ENCODE measurements at places on chromosomes 5 and 9.

- DNase-seq: no peak
Observed at GRCh38 chr5:156383510-156384265, 56.7 kb downstream of the SGCD start.

DNA sequence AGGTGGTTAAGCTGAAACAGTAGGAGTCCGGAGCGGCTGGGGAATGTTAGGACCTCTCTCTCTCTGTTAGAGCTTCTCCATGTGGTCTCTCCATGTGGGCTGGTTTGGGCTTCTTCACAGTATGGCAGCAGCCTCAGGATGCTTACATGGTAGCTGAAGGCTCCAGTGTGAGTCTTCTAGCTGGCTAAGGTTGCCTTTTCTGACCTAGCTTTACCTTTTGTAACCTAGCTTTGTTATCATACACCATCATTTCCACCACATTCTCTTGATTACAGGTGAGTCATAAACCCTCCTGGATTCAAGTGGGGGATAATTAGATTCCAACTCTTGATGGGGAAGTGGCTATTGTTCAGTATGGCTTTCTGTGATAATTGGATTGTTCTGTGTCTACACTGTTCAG lies 98.5 kb downstream of the MTREX start:
- DNase-seq: no peak

DNA sequence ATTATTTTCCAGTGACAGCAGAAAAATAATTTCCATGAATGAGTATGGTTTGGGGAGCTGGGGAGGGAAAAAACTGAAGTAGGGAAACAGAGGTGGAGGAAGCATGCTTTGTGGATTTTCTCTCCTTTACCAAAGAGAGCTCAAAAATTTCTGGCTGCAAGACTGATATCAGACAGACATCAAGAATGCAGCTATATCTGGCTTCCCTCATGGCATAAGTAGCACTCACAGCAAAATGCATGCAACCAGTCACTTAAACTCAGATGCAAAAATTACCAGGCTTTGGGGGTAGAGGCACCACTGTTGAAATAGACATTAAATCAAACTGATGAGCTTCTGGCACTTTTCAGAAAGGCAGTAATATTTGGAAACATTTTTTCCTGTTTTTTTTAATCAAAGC lies 196.9 kb downstream of the TSSK1B start:
- no peak for DNase-seq

DNA sequence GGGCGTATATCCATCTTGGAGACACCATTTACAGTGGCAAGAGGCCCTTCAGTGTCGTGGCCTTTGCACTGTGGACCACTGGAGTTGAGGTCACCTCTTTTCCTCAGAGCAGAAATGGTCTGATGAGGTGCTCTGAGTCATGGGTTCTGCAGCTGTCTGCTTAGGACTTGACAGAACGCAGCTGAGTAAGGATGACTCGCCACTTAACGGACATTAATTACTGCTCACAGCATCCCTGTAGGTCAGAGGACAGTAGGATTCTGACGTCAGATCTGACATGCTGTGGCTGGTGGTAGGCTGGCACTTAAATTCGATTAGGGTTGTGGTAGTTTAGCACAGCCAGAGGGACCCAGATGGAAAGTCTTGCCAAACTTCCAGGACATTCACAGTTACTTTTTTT lies 479.4 kb downstream of the DMAC1 start:
- no peak for DNase-seq

GRCh38 chr9:489198-490197 lies 274.8 kb downstream of the DOCK8 start:
- no peak for DNase-seq

- DNase-seq: no peak
Observed at GRCh38 chr5:30594331-30594730, 599.2 kb upstream of the CDH6 start.

DNA sequence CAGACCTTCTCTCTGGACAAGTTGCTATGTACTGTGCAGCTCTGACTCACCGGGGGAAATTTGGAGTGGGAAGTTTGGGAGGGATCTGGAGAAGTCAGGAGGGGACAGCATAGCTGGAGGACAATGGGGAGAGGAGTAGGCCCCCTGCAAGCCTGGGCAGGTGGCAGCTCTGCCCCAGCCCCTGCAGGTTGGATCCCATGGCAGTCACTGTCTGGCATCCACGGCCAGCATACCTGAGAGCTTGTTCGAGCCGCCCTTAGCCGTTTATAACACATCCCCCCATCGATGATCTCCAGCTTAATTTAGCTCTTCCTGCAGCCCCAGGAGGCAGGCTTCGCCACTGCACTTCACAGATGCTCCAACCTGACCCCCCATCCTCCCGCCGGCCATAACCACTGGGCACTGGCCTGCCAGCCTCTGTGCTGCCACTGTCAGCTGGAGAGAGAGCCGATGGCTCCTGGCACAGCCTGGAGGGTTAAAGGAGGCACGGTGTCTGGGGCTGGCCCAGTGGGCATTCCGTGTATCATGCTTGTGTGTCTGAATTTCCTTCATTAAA lies 57.7 kb upstream of the RNU6ATAC start:
- DNase-seq: no peak

DNA sequence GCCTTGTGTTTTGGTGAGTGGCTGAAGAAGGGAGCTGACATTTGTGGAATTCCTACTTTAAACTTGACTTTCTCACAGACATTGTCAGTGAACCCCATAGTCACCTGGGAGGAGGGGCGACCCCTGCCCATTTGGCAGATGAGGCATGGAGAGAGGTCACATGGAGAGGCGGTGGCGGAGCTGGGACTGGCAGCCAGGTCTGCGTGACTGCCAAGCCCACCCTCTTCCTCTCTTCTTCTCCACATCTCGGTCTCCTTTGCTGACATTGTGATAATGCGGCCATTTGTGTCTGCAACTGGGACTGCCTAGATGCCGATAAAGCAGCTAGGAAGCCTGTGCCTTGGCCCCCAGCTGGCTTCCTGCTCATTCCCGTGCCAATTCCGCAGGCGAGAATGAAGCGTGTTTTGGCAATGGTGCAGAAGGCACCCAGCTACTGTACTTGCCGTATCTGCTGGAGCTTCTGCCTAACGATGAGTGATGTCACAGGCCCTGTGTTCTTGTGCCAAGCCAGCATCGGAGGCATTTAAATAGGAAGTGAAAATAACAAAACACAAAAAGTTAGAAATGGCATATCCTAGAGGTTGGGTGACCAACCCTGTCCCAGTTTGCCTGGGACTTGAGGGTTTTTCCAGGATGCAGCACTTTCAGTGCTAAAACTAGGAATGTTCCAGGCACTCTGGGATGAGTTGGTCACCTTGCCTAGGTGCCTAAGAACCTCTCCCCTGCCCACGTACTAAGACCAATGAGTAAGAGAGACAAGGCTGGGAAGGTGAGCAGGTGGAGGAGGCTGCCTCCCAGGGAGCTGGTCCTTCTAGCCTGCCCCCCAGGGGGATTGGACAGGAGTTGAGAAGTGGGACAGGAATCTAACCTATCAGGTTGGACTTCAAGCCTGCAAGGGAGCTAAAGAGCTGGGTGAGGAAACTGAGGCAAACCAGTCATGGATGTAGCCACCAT lies 23.6 kb downstream of the OLFML2A start:
- no peak for DNase-seq

DNA sequence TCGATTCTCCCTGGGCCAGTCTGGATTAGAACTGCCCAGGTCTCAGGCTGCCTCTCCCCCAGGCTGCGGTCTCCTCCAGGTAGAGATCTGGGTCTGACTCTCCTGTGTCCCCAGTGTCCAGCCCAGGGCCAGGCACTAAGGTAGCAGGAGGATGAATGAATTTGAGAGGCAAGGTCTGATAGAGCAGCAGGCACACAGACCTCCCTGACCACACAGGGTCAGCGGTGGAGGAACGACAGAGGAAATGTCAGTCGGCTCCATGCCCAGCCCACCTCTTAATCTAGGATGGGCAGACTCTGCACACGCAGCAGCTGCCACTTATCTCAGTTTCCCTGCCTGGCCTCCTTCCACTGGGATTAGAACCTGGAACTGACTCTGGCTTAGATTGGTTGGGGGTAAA lies 272.7 kb upstream of the MVB12B start:
- DNase-seq: no peak

DNA sequence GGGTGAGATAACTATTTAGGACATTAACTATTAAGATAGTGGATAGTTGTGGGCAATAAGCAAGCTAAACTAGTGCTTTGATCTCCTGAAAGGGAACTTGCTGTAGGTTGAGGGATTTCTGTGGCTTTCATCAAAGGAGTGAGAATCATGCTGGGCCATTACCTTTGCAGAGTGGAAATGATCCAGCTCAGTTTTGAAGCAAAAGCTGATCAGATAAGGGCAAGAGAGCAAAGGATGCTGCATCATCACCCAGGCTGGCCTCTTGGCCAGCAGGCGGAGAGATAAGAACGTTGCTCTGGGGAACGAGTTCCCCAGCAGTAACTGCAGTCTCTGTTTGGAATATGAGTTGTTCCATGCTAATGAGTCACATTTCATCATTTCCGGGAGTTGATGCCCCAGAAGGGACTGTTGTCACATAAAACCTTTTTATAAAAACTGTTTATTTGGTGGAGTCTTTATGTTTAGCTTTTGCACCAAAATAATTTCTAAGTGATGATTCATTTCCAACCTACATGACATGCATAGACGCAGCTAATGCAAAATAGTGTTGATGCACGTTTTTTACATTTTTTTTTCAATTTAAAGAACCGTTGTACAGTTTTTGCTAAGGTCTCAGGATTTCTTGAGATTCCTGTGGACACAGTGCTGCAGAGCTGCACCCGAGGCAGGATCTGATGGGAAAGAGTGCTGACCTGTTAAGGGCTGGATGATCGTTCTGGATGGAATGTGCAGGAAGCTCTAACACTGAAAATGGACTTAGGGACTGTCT lies 99.3 kb downstream of the ACTBL2 start:
- no peak for DNase-seq
